ENCODE measurements at places on chromosomes 4 and X.

- DNase-seq = no peak
Measured at GRCh38 chr4:11250510-11250909, 178.2 kb downstream of the HS3ST1 start.

GRCh38 chr4:32000846-32001488 lies 1280.8 kb downstream of the PCDH7 start:
- no peak for DNase-seq

DNA sequence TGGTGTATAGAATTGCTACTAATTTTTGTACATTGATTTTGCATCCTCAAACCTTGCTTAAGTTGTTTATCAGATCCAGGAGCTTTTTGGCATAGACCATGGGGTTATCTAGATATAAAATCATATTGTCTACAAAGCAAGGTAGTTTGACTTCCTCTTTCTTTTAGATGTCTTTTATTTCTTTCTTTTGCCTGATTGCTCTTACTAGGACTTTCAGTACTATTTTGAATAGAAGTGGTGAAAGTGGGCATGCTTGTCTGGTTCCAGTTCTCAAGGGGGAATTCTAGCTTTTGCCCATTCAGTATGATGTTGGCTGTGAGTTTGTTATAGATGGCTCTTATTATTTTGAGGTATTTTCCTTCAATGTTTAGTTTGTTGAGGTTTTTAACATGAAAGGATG lies 187.9 kb upstream of the LCORL start:
- no peak for DNase-seq

DNA sequence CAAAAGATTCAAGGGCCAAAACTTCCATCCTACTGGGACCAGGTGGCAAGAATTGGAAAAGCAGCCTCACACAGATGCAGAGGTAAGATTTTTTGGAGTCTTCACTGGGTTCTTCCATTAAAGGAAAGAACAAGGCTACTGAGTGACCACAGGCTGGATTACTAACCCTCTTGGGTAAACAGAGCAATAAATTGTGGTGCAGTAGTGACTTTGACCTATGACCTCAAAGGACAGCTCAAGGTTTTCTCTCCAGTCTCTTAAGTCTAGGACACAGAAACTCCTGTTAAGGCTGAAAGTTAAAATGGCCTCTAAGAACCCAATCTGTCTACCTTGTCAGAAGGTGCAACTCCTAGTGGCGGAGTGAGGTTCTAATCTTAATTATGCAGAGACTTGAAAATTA lies 464.9 kb downstream of the SMARCA1 start:
- no peak for DNase-seq

- DNase-seq = no peak
Measured at GRCh38 chr4:55762819-55763218, 56.8 kb upstream of the EXOC1L start.

GRCh38 chr4:153020457-153020856 lies 84.3 kb downstream of the FHDC1 start:
- no peak for DNase-seq

DNA sequence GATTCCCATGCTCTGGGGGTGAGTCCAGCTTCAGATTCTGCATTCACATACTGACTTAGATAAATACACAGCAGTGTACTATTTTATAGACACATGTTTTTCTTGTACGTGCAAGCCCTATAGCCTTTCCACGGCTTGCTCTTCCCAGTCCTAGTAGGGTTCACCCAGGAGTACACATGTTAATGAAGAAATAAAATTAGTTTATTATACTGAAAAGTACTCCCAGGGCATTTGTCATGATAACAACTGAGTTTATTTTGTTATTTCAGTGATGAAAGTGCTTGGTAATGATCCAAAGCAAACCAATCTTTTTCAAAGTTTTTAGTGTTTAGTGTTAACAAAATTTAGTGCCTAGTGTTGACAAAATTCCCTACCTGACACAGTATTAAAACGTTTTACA lies 21.3 kb downstream of the MAPK10 start:
- DNase-seq = no peak

GRCh38 chrX:130799393-130799792 lies 103.6 kb downstream of the ENOX2 start:
- no peak for DNase-seq

DNA sequence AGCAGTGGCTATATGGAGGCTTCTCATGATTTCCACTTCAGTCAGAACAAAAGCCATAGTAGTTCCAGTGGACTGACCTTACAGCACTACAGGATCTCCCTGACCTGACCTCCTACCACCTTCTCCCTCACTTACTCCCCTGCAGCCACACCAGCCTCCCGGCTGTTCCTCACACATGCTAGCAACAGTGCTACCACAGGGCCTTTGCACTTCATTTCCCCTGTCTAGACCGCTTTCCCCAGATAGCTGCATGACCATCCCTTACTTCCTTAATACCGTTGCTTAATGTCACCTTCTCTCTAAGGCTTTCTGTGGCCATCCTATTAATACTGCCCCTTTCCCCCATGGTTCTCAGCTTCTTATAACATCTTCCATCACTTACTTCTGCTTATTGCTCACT lies 13.1 kb downstream of the GPKOW start:
- no peak for DNase-seq

GRCh38 chrX:121836000-121836399 lies 788.6 kb downstream of the GLUD2 start:
- DNase-seq = no peak

DNA sequence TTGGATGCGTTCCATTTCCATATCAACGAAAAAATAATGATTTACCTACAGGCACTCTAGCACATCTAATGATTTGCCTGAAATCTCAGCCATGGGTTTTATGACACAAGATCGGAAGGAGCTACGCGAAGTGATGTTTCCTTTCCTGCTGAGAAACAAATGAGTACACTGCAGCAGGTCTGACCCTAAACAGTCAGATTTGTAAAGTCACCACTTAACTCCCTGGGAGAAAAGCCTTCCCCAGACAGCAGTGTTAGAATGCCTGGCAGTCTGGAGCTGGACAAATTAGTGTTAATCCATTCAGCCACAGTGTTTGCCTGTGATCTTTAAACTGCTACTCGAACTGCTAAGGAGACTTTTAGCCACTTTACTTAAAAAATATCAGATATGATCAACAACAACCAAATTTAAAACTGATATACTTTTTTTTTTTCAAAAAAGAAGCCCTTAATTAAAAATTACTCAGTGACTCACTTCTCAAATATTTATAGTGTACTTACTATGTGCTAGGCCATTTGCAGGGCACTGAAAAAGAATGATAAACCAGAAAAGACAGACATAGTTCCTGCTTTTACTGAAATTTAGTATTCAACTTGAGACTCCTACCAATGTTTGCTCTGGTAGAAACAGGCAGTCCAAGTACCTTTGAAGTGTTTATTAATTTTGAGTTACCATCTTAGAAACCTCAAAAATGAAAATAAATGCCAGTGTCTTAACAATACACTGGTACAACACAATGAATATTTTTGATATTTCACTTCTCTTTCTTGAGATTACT lies 104.5 kb downstream of the SHISA3 start:
- no peak for DNase-seq

DNA sequence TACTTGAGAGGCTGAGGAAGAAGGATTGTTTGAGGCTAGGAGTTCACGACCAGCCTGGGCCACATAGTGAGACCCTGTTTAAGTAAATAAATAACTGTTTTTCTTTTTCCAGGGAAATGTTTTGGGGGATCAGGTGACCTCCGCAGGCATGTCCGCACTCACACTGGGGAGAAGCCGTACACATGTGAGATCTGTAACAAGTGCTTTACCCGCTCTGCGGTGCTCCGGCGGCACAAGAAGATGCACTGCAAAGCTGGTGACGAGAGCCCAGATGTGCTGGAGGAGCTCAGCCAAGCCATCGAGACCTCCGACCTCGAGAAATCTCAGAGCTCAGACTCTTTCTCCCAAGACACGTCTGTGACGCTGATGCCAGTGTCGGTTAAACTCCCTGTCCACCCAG lies 30.5 kb downstream of the ZBTB49 start:
- DNase-seq = no peak

GRCh38 chr4:22707390-22707789 lies 14.7 kb downstream of the GBA3 start:
- no peak for DNase-seq

GRCh38 chrX:38332505-38332904 lies 5.2 kb upstream of the RPGR start:
- no peak for DNase-seq

GRCh38 chr4:38366456-38366855 lies 297.5 kb upstream of the KLF3 start:
- DNase-seq = no peak

DNA sequence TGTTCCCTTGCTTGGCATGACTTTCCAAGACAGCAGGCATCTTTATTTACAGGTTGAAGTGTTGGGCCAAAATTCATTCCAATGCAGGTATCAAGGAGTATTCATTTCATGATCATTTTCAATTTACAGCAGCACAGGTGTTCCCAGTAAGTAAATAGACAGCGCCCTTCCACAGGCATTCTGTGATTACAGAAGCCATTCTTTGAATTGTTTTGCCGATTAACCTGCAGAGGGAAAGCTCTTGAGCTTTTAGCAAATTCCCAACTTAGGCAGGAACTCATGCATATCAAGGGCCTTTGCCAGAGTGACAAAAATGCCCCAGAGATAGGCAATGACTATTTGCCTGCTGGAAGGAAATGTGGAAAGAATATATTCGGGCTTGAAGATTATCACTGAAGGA lies 6.8 kb downstream of the TXK start:
- DNase-seq = no peak

DNA sequence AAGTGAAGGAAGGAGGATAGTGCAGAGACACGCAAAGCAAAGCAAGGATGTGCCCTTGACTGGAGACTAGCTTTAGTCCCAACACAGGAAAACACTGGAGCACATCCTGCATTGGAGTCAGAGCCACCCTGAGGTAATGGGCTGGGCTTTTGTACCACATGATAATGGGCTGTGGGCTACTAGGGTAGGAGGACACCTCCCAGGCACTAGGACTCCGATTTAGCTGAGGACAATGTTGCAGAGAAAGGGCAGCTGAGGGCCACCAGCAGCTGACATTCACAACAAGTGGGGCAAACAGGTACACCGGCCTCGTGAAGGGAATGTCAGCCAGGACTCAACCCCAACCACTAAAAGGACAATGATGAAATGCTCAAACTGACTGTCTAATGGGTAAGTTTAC lies 10.2 kb downstream of the SDAD1 start:
- DNase-seq = no peak

GRCh38 chr4:55125087-55125721 lies at the start of gene KDR:
TSS of gene KDR (minus strand) at chr4:55125595. CDS start at chr4:55125293, 302 bp downstream.
- DNase-seq = no peak

- no peak for DNase-seq
Measured at GRCh38 chrX:31420711-31421151, 348.9 kb upstream of the FTHL17 start.

DNA sequence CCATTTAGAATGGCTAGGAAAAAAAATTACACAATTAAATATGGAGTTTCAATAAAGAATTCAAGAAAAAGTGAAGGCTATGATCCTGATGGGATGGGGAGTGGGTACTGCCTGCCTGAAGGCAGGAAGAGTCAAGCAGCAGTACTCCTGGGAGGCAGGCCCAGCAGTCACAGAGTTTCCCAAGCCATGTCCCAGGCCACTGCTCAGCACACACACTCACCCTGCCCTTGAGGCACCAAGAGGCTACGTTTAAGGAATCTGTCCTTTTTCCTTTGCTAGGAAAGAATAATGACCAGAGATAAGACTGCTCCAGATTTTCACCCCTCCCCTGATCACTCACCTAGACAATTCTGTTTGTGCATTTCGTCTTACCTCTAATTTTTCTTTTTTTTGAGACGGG lies 30.2 kb downstream of the MAP7D3 start:
- DNase-seq = no peak

- DNase-seq = no peak
Measured at GRCh38 chr4:145453163-145453520, 28.5 kb upstream of the SMAD1 start.

DNA sequence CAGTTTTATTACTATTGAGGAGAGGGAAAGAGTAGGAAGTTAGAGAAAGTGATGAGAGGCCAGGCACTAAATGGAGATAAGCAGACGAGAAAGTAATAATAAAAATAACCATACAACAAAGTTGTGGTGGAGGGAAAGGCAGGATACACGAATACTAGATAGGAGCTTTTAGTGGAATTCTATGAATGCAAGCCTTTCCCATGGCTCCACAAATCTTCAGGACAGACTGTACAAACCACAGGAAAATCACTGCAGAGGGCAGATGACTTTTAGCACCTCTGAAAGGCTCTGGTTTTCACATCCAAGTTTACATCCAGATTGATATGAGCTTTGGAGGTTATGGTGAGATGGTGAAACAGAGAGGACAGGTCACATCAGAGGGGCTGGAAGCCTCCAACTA lies 41.5 kb downstream of the TNIP3 start:
- DNase-seq = no peak

DNA sequence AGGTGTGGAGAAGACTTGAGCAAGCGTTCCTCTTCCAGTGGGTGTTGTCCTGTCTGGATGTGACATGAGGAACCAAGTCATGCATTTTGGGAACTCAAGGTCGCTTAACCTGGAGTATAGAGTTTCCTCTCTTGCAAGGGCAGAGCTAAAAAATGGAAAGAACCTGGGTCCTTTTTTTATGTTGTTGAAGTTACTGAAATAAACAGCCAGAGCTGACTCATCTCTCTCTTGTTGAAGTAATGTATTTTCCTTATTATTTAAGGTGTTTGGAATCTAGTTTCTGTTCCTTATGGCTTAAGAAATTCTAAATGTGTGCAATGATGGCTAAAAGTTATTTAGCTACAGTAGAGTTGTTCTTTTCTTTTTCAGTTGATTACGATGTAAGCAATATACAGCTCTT lies 314.5 kb downstream of the CAMK2D start:
- no peak for DNase-seq

- no peak for DNase-seq
Measured at GRCh38 chr4:140499391-140499790, 1.3 kb upstream of the MGAT4D start.

DNA sequence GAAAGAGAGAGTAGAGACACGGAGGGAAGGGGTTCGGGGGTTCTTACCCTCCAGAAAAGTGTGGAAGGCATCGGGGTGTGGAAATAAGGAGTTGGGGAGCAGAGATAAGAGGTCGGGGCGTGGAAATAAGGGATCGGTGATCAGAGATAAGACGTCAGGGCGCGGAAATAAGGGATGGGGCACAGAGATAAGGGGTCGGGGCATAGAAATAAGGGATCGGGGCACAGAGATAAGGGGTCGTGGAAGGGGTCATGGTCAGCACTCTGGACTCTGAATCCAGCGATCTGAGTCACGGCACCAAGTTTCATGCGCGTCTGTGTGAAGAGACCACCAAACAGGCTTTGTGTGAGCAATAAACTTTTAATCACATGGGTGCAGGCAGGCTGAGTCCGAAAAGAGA lies 119.1 kb downstream of the PCDH10 start:
- DNase-seq = no peak

GRCh38 chr4:122259849-122260248 lies 107.7 kb downstream of the BLTP1 start:
- no peak for DNase-seq

DNA sequence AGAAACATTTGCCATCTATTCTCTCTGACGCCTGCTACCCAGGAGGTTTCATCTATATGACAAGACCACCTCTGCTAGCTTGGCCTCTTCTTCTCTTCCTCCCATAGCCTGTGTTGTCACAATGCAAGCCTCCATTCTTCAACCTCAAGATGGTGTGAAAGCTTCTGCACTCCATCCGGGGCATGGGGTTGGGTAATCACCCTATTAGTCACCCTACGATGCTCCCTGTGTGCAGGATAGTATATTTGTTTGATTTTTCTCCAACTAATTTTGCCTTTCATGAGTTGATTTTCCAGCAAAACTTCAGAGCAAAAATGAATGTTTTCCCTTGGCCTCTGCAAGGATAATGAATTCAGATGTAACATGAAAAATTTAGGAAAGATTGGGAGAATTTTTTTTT lies 128.0 kb upstream of the STS start:
- no peak for DNase-seq

- DNase-seq = no peak
Measured at GRCh38 chrX:103253608-103254007, 1.3 kb downstream of the TCEAL8 start.

- no peak for DNase-seq
Measured at GRCh38 chr4:37748485-37748884, 62.3 kb upstream of the RELL1 start.

Measured in NCI-H1417 treated with DMSO at 0.1 percent for 48 hours (cell line).